ENCODE measurements at places on chromosomes 2 and 18.
A peak's percentile ranks its signal among the peaks of the same experiment; 100 is the strongest.

GRCh38 chr2:185998562-185999070 lies 260.0 kb downstream of the FSIP2 start:
- DNase-seq, result no peak

DNA sequence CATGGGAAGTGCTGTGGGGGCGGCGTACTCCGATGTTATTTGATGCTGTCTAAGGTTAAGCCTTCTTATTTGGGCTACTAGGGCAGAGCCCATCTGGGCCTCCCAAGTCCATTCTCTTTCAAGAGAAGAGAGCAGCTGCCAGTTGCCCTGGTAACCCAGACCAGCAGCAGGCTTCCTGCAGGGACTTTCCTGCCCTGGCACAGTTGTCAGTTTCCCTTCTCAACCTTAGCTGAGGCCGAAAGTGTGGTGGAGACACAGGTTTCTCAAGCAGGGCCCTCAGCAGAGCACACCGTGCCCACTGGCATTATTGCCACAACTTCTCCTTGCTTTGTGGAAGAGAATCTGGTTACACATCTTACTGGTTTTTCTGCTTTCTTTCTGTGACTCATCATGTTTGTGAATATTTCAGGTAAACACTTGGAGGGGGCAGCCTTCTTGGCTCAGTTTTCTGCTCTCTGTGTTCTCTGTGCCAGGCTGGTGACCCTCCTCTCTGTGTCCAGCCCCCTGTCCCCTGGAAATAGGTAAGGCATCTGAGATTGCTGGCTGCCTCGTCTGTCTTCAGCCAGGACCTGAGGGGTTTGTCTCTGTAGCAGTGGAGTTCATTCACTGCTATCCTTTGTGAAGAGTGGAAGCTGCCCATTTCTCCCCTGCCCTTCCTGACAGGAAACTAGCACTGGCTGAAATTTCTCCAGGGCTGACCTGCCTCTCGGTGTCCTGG lies 111.0 kb downstream of the B3GNT2 start:
- DNase-seq, result no peak

DNA sequence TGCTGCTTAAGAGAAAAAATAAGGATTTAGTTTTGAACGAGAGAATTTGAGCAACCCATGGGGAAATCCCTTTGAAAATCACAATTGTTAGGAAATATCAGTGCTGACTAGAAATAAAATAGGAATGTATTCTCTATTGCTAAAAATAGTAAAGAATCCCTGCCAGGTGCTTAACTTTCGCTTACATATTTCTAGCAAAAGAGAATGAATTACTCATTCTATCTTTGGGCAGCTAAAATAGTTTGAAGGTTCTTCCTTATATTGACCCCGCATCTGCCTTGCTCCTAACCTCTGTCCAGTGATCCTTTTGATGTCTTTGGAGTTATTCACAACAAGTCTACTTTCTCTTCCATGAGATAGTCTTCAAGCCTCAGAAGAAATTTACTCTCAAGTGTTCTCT lies 103.8 kb downstream of the PLCL1 start:
- DNase-seq, result no peak

- DNase-seq, result peak; percentile 90
Observed at GRCh38 chr2:30225131-30225762, 6.1 kb upstream of the LBH start.

DNA sequence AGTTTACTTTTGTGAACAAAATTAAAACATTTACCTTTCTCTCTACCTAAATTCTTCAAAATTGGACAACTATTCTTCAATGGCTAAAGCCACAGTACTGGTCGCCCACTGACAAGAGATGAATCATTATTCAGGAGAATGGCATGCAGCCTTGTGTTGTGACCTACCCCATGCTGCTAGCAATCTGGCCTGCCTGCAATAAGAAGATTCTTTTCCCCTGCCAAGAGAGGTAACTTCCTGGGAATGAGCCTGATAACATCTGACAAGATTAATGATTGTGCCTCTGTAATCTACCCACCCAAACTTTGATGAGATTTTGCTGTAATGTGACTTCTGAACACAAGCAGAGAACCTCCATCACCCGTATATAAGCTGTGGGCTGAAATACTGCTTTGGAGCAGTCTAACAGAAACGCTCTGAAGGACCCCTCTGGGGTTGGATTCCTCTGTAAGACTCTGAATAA lies 47.0 kb upstream of the ST3GAL5 start:
- peak; percentile 85 for DNase-seq

GRCh38 chr18:446941-447560 lies 53.5 kb downstream of the COLEC12 start:
- peak; percentile 63 for DNase-seq

DNA sequence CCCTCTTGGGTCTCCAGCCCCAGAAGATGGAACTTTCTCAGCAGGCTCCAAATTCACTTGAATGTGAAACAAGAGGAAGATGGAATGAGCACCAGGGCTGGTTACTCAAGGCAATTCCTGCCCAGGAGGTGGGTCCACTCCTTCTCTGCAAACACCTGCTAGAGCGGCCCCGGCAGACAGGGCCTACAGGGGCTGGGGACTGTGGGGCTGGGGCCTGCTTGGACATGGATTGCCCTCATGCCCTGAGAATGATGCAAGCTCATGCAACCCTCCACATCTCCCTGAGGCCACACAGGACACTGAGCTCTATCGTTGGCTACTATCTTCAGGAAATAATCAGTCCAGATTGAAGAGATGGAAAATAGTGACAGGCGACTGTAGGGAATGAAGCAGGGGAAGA lies 39.1 kb downstream of the TFCP2L1 start:
- DNase-seq, result no peak

Measured in fibroblast of skin of abdomen (primary cell).